ENCODE measurements at places on chromosomes 4 and X.

DNA sequence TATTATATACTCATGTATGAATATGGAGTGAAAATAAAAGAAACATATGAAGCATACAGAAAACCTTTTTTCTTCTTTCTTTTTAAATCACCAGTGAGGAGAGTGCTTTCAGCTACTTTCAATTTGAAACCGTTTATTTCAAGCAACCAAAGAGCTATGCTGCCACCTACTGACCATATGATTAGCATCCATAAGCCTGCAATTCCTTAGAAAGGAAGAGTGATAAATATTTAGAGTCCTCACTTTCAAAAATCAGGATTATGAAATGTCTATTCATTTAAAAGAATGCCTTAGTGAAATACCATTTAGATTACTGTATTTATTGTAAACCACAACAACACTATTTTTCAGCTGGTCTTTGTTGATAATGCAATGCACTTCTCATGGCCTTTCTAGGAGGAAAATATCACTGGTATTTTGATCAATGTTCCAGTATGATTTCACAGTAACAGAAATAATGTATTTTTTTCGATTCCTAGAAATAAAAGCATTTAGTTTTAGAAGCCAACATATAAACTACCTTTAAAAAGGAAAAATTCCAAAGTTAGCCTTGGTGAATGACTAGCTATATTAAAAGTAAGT is 667.6 kb downstream of the PCDH18 start:
- DNase-seq, result peak; percentile 50

- no peak for DNase-seq
Observed at GRCh38 chr4:3724319-3725231, 41.6 kb upstream of the ADRA2C start.

DNA sequence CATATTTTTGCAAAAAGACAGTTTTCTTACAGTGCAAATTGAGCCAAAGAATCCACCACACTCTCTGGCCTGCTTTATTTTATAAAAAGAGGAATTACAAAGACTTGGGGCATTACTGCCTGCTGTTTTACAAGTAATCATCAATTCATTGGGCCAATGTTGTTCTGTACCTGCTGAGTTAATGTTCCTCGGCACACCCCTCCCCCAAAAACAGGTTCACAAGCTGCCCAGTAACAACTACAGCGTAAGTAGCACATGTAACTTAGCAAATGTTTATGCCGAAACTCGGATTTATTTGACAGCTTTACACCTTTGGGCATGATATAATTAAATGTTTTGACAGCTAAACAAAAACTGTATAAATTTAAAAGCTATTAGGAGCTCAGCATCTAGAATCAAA is 214.6 kb upstream of the MAB21L2 start:
- no peak for DNase-seq

GRCh38 chrX:53437206-53437605 is 3.0 kb upstream of the HSD17B10 start:
- DNase-seq, result no peak

DNA sequence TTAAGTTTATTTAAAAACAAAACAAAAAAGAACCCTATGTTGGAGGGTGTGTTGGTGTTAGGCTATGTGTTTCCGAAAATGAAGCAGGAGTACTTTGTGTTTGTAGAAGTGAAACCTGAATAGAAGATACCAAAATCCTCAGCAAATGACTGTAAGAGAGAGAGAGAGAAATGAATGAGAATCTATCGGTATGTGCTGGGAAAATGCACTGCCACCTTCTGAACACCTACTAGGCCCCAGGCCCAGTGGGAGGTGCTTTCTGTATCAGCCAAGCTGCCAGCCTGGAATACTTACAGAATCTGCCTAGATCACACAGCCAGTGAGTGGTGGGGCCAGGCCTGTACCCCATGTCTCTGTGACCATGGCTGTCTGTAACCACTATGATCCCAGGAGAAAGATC is 14.9 kb upstream of the PIM2 start:
- DNase-seq, result no peak

- no peak for DNase-seq
Observed at GRCh38 chrX:128800138-128800537, 723.2 kb downstream of the SMARCA1 start.

GRCh38 chr4:7778510-7779431 is 160.9 kb downstream of the AFAP1 start:
- DNase-seq, result no peak

DNA sequence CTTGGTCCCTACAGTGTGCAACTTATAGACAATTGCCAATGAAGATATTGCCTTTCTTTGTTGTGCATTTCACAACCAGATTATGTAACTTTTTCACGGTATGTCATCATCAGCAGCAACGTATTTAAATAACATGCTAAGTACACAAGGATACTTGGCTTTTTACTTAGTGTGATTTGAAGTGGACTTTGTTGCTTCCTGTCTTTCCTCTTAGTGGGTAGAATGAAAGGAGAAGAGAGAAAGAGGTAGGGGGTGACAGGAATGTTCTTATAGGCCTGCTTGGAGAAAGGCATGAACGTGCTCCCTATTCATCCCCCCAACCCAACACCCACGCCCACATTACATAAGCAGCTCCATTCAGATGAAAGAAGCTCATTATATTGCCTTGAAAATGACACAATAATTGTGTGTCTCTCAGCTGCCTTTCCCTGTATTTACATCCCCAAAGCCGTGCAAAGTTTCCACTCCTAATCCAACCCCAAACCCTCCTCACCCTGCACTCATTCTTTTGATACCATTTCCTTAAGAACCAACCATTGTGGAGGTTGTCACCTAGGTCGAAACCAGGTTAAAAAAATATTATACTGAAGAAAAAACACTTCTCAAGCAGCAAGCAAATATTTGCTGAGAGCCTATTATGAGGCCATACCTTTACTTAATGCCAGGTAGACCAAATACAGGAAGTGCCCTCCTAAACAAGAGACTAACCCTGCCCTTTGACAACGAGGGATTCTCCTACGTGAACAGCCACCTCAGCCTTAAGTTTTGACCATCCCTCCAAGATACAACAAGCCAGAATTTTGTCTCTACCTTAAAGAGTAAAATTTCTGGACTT is 25.2 kb upstream of the GK start:
- no peak for DNase-seq
